LoVo (cell line): ENCODE measurements at places on chromosomes 4 and X.

DNA sequence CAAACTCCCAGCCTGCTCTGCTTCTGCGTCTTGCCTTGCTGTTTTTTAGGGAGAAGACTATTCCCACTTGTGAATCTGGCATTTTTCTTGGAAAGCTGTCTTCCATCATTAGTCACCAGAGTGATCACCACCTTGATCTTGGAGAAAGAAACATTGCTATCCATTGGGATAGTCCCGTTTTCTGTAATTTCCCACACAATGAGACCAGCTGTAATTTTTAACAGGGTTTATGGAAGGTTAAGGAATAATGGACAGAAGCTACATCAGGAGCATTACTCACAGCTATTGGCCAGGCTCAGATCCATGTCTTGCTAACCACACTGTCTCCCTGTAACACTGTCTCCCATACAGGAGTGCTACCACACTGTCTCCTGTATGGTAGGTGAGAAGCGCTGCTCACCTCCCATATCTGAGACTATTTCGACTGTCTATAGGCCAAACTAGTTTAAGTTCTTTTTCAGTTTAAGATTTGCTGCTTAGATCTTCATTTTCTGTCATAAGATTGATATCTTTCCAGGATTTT, 523.0 kb downstream of the SPRY1 start:
- no peak for DNase-seq

DNA sequence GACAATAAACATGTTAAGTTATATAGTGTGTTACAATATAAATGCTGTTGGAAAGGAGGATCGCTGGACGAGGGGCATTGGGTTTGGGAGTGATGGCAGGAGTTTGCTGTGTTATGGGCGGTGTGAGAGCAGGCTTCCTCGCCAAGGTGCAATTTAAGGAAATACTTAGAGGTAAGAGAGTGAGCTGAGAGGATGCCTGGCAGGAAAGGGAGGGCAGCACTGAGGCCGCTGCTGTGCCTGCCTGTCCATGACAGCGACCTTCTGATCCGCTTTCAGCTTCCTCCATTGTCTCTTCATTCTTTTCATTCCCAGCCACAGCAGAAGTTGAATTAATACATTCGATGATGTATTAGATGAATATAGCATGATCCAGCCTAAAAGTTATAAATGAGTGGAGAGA, 41.2 kb upstream of the TBC1D14 start:
- DNase-seq, result no peak

- DNase-seq, result no peak
These were observed 251.2 kb downstream of the CFAP299 start for GRCh38 chr4:80586716-80587115.

- no peak for DNase-seq
These were observed 7.5 kb downstream of the NEK1 start for GRCh38 chr4:169604903-169605331.

DNA sequence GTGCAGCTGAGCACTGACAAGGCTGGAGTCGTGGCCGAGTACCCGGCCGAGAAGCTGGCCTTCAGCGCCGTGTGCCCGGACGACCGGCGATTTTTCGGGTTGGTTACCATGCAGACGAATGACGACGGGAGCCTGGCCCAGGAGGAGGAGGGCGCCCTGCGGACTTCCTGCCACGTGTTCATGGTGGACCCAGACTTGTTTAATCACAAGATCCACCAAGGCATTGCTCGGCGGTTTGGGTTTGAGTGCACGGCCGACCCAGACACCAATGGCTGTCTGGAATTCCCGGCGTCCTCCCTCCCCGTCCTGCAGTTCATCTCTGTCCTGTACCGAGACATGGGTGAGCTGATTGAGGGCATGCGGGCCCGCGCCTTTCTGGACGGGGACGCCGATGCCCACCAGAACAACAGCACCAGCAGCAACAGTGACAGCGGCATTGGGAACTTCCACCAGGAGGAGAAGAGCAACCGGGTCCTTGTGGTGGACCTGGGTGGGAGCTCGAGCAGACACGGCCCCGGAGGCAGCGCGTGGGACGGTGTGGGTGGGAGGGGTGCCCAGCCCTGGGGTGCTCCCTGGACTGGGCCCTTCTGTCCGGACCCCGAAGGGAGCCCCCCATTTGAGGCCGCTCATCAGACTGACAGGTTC, 24.3 kb downstream of the RGS12 start:
- no peak for DNase-seq

GRCh38 chrX:21655901-21656586, 2.1 kb downstream of the KLHL34 start:
- DNase-seq, result no peak

GRCh38 chrX:41180194-41180908, 95.1 kb downstream of the USP9X start:
- DNase-seq, result peak; percentile 51

DNA sequence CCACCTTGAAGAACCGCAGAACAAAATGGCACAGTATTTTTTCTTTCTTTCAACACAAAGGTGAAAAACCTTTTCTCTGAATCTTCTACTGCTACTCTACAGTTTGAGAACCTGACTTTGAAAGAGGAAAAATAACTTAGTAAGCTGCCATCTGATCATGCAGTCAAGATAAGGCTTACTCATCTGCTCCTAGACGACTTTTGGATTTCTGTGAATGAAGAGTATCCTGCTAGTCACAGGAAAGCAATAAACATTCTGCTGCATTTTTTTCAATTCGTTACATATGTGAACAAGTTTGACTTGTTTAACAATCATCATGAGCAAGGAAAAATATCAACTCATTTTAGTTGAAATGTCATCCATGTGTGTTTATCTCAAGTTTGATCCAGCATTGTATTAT, 25.2 kb downstream of the TIGD2 start:
- DNase-seq, result no peak

- no peak for DNase-seq
These were observed 126.0 kb downstream of the EMCN start for GRCh38 chr4:100391863-100392262.

DNA sequence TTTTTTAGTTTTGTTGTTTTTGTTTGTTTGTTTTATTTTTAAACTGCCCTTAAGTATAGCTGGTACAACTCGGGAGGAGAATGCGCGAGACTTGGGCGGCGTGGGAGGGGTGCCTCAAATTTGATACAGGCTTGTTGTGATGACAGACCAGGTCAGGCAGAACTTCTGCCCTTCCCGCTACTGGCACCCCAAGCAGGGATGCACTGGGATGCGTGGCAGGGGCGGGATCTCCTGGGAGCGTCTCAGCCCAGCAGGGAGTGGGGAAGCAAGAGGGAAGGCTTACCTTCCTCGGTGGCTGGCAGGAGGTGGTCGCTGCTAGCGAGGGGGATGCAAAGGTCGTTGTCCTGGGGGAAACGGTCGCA, 851 bp downstream of the SFRP2 start:
- DNase-seq, result no peak

DNA sequence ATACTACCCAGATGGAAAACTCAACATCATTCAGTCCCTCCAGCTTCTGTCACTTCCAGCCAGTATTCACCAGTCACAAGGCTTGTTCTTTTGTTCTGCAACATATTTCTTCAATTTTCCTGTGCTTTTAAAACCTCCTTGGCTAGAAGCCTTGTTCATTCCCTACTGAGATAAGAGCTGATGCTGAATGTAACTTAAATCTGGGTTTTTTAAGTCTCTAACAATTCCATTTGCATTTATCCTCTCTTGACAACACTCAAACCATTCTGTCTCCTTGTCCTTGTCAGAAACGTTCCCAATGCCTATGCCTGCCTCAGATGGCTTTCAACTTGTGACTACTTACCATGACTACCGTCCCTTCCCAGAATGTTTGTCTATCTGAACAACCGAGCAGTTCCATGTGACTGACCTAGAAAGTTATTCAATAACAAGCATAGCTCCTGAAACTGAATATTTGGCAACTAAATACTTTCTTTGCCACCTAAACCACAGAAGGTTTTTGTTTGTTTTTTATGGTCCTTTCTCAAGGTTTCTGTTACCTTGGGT, 682.9 kb upstream of the GALNTL6 start:
- DNase-seq, result no peak

- no peak for DNase-seq
These were observed 97.4 kb downstream of the CHRNA9 start for GRCh38 chr4:40432504-40432903.

DNA sequence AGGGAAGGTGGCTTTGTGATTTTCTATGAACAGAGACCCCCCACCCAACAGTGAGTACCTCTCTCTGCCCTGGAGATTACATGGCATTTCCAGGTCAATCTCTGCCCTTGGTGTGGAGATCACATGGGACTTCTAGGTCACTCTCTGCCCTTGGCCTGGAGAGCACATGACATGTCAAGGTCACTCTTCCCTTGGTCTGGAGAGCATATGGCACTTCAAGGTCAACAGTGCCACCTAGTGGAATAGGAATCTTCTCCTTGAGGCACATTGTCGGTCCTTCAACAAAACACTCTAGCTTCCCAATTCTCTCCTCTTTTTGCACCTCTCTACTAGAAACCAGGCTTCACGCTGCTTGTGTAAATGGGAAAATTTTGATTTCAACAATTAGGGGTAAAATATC, 66.2 kb upstream of the TACR3 start:
- peak; percentile 52 for DNase-seq

- no peak for DNase-seq
These were observed 356.7 kb upstream of the DIPK2B start for GRCh38 chrX:45557387-45557786.

GRCh38 chrX:24796204-24796603, 102.5 kb downstream of the POLA1 start:
- no peak for DNase-seq

DNA sequence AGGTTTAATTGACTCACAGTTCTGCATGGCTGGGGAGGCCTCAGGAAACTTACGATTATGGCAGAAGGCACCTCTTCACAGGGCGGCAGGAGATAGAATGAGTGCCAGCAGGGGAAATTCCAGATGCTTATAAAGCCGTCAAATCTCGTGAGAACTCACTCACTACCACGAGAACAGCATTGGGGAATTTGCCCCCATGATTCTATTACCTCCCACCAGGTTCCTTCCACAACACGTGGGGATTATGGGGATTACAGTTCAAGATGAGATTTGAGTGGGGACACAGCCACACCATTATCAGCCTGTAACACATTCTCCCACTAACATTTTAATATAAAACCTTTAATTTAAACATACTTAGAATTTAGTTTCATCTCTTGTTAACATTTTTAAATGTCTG, 144.7 kb upstream of the SMIM10 start:
- DNase-seq, result no peak

GRCh38 chrX:149569770-149570169, 17.5 kb downstream of the MAGEA9B start:
- DNase-seq, result no peak

- no peak for DNase-seq
These were observed 5.3 kb downstream of the NAT8L start for GRCh38 chr4:2064276-2064991.

DNA sequence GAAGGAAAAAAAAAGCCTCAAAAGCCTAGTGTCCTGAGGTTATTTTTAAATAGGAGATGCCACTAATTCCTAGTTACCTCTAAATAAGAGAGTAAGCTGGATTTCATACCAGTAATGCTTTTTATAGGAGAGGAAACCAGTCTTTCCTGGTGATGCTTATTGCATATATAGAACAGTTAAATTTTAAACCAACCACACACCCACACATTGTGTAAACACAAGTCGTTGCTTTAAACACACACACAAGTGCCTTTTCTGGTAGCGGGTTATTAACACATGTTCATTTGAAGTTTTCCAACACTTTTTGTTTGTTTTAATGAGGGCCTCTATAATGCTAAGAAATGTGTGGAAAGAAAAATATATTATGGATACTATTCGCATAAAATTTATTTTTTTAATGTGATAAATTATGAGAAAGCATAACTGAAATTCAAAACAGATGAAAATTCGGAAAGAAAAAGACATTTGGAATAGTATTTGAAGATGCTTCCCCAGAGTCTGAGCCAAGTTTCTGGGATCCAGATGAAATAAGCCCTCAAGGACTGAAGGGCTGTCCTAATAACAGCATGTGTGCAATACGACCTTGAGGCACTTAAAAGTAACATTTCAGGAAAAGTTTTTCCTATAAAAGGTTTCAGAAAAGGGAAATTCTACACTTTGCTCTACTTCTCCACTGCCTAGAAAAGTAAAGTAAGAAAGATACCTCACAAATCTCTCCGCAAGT, 2.0 kb downstream of the ANTXR2 start:
- peak; percentile 19 for DNase-seq

DNA sequence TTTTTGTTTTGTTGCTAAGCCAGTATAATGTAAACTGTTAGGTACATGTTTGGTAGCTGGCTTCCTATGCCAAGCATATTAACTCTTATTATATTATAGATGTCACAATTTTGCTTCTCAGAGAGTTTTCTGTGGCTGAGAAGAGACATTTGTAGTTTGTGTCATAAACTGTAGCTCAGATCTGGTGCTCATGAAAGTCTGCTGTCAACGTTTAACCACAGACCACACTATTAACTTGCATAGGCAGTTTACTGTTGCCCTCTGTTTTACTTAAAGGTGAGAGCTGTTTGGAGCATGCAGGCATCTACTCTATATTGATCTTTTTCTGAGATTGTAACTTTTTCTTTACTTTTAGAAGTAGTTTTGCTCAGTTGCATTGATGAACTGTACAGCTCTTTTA, 166.8 kb downstream of the TLL1 start:
- DNase-seq, result no peak

DNA sequence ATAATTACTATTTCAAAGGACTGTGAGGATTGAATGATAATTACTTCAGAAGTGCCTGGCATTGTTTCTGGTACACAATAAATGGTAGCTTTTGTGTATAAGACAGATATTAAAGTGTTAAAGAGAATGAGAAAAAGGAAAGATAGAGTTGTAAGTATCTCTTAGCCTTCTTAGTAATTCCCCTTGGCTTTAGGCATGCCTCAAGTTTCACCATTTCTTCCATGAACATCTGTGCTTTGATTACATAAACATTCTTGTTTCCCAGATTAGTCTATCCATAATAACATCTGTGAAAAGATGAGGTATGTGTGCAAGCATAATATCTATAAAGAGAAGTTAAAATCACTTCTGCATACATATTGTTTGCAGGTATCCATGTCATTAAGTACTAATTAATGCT, 230.9 kb upstream of the TEX13A start:
- no peak for DNase-seq

DNA sequence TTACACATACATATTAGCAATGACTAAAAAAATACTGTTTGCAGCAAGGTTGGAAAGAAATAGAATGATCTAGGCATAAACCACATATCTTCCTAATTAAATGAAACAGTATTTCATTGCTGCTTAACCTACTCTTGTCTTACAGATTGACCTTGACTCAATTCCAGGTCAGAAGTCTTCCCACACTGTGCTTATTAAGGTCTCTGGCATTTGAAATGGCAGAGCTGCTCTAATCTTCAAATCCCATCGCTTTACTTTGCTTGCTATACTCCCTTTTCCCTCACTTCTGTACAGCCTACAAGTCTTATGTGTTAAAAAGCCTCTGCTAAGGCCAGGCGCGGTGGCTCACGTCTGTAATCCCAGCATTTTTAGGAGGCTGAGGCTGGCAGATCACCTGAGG, 424.5 kb downstream of the RPA4 start:
- no peak for DNase-seq

- DNase-seq, result no peak
These were observed 65.2 kb downstream of the IGFBP7 start for GRCh38 chr4:57044996-57045395.

- peak; percentile 8 for DNase-seq
These were observed 250.7 kb downstream of the NAP1L3 start for GRCh38 chrX:93422693-93423092.

GRCh38 chr4:148333265-148333664, 108.9 kb downstream of the NR3C2 start:
- DNase-seq, result no peak
